ENCODE measurements at places on chromosomes 1 and 21.

DNA sequence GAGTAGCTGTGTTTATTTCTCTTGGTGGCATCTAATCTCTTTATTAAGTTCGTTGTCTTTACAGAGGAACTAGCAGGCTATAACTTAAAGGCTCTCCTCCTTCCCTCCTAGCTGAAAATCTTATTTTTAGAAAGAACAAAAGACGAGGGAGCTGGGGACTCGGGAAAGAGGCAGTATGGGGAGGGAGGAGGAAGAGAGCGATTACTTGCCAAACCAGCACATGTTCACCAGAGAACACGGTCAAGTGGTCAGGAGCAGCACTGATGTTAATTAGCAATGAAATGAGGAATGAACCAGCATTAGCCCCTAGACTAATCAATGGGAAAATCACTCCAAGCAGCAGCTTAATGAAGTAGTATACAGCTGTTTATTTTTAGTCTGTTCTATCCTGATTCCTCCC lies 171.3 kb upstream of the ESRRG start:
- H3K4me3 ChIP-seq: no peak overlapping the region
- H3K4me1 ChIP-seq: no peaks in the 10 kb centered on the region
- no peaks in the 10 kb centered on the region for H3K27me3 ChIP-seq
- H3K36me3 ChIP-seq: no peaks in the 10 kb centered on the region

GRCh38 chr1:236173174-236173767 lies 30.9 kb downstream of the GPR137B start:
- H3K27ac ChIP-seq: no peak overlapping the region
- no peaks in the 10 kb centered on the region for H3K27me3 ChIP-seq

DNA sequence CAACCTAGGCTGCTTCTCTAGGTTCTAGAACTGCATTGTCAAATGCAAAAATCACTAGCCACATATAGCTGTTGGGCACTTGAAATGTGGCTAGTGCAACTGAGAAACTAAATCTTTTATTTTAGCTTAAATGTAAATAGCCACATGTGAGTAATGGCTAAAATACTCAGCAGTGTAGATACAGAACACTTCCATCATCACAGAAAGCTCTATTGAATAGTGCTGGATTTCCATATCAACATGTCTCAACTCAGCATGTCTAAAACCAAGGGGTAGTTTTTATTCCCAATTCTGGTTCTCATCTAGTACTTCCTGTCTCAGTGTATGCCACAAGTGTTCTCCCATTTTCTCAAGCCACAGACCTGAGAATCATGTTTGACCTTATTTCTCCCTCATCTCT lies 7.5 kb upstream of the TP53BP2 start:
- H3K4me1 ChIP-seq: no peaks in the 10 kb centered on the region
- no peak overlapping the region for H3K4me3 ChIP-seq
- no peaks in the 10 kb centered on the region for H3K27me3 ChIP-seq
- no peak overlapping the region for H3K27ac ChIP-seq
- no peaks in the 10 kb centered on the region for H3K36me3 ChIP-seq
- DNase-seq: no peak

DNA sequence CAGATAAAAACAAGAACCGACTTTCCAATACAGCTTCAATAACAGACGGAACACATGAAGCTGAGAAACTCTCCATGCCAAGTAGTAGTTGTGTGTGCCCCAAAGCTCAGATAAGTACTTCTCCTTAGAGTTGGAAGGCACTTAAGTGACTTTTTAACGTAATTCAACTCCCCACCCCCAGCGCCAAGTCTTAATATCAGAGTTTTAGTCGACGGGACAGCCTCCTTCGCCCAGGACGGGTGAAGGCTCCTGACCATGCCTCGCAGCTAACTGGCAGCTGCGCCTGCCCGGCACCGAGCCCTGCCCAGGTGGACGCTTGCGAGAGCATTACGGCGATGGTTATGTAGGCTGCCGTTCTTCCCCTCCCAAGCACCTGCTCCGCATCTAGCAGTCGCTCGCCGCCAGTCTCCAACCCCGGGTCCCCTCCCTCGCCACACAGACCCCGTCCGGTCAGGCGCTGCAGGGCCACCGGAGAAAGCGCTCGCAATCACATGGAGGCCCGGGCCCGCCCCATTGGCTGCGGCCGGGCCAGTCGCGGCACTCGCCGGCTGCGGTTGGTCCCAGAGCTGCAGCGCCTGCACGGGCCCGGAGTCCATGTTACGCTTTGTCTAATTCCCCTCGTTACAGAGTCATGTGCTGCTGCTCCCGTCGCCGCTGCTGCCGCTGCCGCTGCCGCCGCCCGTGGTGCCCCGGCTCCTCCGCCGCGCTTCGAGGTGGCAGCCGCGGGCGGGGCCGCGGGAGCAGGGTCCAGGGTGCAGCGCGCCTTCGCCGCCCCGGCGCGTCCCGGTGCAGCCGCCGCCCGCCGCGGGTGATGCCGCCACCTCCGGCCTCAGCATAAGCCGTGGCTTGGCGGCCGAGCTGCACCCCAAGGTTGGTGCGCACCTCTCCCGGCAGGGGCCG lies at the start of gene LRRC8D:
TSS of gene LRRC8D (plus strand) at position 611 of the 900 bp plus-strand sequence. CDS start 112,037 bp downstream, outside the sequence.
- peak within 1 kb of the TSS; percentile 80 for H3K27ac ChIP-seq
- H3K36me3 ChIP-seq: no peaks in the 10 kb centered on the region
- H3K4me3 ChIP-seq: peak within 1 kb of the TSS; percentile 95
- H3K27me3 ChIP-seq: no peaks in the 10 kb centered on the region
- DNase-seq: peak; percentile 90
- no peaks in the 10 kb centered on the region for H3K4me1 ChIP-seq

DNA sequence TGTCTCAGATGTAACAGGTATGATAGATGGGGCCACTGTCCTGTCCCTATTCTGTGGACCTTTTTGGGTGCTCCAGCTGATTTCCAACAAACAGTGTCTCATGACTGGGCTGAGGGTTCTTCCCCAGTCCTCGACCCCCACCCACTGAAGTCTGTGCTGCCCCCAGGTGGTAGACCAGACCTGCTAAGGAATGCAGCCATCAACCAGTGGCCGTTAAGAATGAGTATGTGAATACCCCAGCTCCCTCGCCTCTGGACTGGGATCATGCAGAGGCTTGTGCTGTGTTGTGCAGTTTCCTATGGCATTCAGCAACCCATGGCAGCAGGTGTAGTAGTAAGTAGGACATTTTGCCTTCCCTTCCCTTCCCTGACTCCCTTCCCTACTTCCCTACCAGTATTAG lies 183.1 kb upstream of the KAZN start:
- H3K4me1 ChIP-seq: no peaks in the 10 kb centered on the region
- no peak overlapping the region for H3K27ac ChIP-seq
- H3K36me3 ChIP-seq: no peaks in the 10 kb centered on the region
- H3K27me3 ChIP-seq: no peaks in the 10 kb centered on the region

- DNase-seq: no peak
- no peaks in the 10 kb centered on the region for H3K36me3 ChIP-seq
- H3K27ac ChIP-seq: no peak overlapping the region
- no peaks in the 10 kb centered on the region for H3K27me3 ChIP-seq
- H3K4me1 ChIP-seq: no peaks in the 10 kb centered on the region
Measured at GRCh38 chr1:243974451-243975292, 76.4 kb upstream of the ZBTB18 start.

- H3K4me3 ChIP-seq: no peak overlapping the region
- no peaks in the 10 kb centered on the region for H3K36me3 ChIP-seq
- no peak overlapping the region for H3K27ac ChIP-seq
- H3K4me1 ChIP-seq: no peaks in the 10 kb centered on the region
- DNase-seq: no peak
Measured at GRCh38 chr1:64545118-64545843, 75.4 kb downstream of the CACHD1 start.
